RPMI7951 (cell line): ENCODE measurements at places on chromosomes 3 and 15. TPM values are rescaled to one million over a fixed set of nuclear protein-coding genes. Genes with fewer than 3 reads are reported as not detected.

STX19 gene
- not detected in 2 replicates for total RNA-seq

SPINT1 gene
- total RNA-seq: not detected in 2 replicates

GOLGA6L10 gene
- 0.10 and 0.24 TPM in 2 replicates for total RNA-seq

TRIM59 gene
- 11.9 and 19.7 TPM in 2 replicates for total RNA-seq

MINDY2 gene
- 16.6 and 16.8 TPM in 2 replicates for total RNA-seq

AMT gene
- 1.5 TPM in 1 of 2 replicates, not detected in the other for total RNA-seq

CFAP20DC gene
- total RNA-seq: 11.3 and 12.0 TPM in 2 replicates

NECTIN3 gene
- 50.1 and 57.0 TPM in 2 replicates for total RNA-seq

MTMR10 gene
- 8.4 and 13.2 TPM in 2 replicates for total RNA-seq

SETMAR gene
- total RNA-seq: 10.5 and 13.8 TPM in 2 replicates

FSIP1 gene
- total RNA-seq: 1.9 and 2.1 TPM in 2 replicates

SNX22 gene
- 0.12 and 0.29 TPM in 2 replicates for total RNA-seq

C3orf20 gene
- not detected in 2 replicates for total RNA-seq

EPB42 gene
- not detected in 2 replicates for total RNA-seq

NIPA2 gene
- total RNA-seq: 130 and 135 TPM in 2 replicates

TKT gene
- total RNA-seq: 761 and 779 TPM in 2 replicates

RARB gene
- total RNA-seq: 37.4 and 48.5 TPM in 2 replicates

GHSR gene
- not detected in 2 replicates for total RNA-seq

CGNL1 gene
- under 0.01 TPM in 2 replicates for total RNA-seq

PLSCR1 gene
- 66.6 and 81.7 TPM in 2 replicates for total RNA-seq

CCDC191 gene
- total RNA-seq: 0.96 and 1.6 TPM in 2 replicates
